NCI-H2171 treated with DMSO at 0.1 percent for 48 hours (cell line): ENCODE measurements at places on chromosomes 11 and 22.

DNA sequence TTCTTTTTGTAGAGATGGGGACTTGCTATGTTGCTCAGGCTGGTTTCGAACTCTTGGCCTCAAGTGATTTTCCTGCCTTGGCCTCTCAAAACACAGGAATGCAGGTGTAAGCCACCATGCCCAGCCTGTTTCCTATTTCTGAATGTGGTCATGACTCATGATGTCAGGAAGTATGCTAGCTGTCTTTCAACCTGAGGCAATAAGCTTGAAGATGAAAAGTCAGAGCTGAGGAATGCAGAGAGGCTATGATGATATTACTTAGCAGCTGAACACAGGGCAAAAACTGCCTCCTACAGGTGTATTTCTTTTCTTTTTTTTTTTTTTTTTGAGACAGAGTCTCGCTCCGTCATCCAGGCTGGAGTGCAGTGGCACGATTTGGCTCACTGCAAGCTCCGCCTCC is 9.0 kb upstream of the NUCB2 start:
- DNase-seq = no peak

GRCh38 chr11:118021146-118021545 is 35.0 kb downstream of the IL10RA start:
- DNase-seq = no peak

GRCh38 chr11:118016104-118016503 is 29.9 kb downstream of the IL10RA start:
- no peak for DNase-seq

DNA sequence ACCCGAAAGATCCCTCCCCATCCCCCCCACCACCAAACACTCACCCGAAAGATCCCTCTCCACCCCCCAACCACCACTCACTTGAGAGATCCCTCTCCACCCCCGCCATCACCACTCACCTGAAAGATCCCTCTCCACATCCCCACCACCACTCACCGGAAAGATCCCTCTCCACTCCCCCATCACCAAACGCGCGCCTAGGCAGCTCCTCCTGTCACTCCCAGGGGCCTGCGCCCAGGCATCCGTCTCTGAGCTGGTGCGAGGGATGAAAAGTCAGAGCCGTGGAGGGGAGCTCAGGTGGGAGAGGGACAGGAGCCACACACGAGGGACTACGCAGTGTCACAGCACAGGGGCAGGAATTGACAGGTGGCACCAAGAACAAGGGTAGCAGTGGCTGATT is 11.5 kb downstream of the KIAA0930 start:
- DNase-seq = no peak

DNA sequence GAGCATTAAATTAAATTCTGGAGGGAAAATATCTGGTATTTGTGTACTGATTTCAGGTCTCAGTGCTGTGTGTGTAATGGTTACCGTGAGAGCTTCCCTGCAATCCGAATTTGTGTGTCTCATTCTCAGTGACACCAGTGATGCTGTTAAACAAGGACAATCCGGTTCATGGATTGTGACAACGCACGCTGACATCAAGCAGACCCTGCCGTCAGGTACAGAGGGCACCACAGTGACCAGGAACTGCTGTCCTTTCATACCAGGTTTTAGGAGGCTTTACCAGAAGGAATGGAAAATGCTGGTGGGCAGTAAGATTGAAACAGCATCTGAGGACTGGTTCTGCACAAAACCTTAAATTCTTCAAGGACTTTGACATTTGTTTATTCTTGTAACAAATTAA is 30.5 kb upstream of the PLET1 start:
- no peak for DNase-seq
